ENCODE measurements at places on chromosomes 5 and 9.

GRCh38 chr5:111172504-111172903 is 51.7 kb upstream of the CAMK4 start:
- DNase-seq, result no peak

DNA sequence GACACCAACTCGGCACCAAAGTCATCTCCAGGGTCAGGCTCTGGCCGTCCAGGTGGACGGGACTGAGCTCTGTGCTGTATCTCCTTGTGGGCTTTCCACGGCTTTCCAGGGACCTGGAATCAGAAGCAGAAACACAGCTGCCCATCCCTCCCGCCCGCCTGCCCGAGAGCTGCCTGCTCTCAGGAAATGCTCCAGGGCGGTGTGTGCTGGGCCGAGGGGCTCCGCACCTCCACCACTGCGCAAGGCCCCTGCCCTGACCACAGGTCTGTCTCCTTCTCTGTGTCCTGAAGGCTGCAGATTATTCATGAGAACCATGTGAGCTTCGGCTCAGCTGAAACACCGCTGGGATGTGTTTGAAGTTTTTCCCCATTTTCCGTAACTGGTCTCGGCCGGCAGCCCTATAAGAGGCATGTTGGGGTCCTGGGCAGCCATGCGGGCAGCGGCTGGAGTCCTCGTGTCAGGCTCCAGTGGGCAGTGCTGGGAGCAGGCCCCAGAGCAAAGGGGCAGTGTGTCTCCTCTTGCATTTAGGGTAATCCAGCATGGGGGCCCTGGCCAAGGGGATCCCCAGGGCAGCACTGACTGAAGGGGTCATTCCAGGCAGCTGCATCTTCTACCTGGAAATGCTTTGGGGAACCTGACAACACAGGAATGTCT is 22.8 kb downstream of the NKD2 start:
- no peak for DNase-seq

GRCh38 chr5:78806544-78806943 is 158.0 kb upstream of the LHFPL2 start:
- DNase-seq, result peak; percentile 86

DNA sequence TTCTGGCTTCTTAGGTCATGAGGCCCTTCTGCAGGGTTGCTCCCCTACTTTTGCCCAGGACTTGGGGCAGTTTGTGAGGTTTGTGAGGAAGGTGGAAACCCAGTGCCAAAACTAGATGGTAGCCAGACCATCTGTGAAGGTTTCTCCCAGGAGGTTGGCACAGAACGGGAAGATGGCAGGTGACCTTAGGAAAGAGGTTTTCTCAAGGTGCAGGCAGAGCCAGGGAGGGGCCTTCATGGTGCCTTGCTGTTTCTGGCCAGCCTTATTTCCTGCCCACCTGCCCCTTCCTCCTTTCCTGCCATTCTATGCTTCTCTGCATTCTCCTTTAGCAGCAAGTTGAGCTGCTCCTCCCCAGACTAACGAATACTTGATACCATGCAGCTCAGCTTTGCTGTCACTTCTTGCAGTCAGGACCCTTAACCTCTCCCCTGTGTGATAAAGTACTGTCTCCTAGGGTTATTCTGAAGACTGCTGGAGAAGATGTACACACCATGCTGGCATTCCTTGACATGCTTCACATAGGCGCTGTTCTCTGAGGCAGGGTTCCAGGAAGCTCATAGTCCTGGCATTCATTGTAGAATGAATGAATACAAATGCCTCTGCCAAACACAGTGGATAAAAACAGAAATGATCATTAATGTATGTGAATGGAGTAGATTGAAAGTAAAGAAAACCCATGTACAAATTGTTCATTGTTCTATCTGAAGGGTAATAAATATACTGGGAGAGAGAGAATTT is 154.3 kb downstream of the KDM4C start:
- peak; percentile 44 for DNase-seq

GRCh38 chr5:55227664-55228430 is 732 bp upstream of the MCIDAS start:
- no peak for DNase-seq

DNA sequence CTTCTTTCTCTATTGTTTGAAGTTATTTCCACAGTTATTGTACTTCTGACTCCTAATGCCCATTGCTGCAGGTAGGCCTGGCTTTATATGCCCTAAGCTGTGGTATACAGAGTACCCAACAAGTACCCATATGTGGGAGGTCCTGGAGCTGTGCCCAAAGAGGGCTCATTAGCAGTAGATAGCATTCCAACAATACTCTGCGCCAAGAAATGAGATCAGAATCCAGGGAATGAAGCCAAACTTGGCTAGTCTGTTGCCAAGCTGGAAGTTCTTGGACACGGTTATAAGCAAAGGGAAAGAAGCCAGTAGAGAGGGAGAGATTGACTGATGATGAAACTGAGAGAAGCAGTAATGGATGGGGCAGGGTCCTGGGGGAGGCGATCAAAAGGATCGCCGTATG is 29.7 kb upstream of the FAM169A start:
- peak; percentile 49 for DNase-seq

DNA sequence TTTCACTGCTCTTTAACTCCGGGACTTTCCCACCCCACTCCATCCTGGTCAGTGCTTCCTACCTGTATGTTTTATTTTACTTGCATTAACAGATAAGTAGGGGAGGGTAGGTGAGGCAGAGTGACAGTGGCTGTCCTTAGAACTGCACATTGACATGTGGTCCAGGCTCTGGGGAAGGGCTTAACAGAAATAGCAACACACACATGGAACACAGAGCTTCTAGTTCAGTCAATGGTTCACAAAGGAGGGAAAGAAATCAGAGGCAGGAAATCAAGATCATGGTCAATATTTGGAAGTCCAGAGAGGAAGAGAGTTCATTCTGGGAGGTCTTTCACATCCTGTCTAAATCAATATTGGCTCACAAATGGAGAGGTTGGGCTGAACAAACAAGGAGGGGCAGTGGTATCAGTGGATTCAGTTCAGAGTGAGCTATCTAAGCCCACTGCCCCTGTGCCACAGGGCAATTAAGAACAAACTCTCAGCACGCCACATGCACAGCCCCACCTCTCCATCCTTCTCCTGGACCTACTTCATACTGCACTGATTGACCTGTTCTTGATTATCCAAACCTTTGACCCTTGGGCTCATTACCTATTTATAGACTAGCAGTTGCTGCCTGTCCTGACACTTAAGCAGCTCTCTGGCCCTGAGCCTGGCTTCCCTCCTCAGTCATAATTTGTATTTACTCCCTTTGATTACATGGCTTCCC is 6.2 kb upstream of the VPS13A start:
- DNase-seq, result no peak

DNA sequence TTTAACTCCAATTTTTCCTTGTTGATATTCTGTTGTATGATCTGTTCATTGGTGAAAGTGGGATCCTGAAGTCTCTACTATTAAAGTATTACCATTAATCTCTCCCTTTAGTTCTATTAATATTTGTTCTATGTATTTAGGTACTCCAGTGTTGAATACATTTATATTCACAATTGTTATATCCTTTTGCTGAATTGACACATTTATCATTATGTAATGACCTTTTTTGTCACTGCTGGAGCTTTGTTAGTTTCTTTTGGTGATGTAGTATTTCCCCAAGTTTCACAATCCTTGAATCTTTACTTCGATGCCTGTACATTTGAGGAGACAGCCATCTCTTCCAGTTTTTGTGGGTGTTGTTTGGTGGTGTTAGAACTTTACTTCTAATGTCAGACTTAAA is 53.7 kb upstream of the PPP3R2 start:
- DNase-seq, result no peak

GRCh38 chr5:73763300-73764032 is 137.5 kb downstream of the ARHGEF28 start:
- peak; percentile 69 for DNase-seq

GRCh38 chr9:94829380-94830070 is 103.0 kb downstream of the AOPEP start:
- no peak for DNase-seq

- DNase-seq, result no peak
These were observed 524.1 kb upstream of the MEF2C start for GRCh38 chr5:89407054-89407453.

GRCh38 chr5:55231029-55231918 is 2.1 kb downstream of the CCNO start:
- DNase-seq, result peak; percentile 58

GRCh38 chr9:86885232-86885631 is 62.1 kb downstream of the GAS1 start:
- no peak for DNase-seq

GRCh38 chr5:124461941-124462340 is 284.5 kb downstream of the ZNF608 start:
- DNase-seq, result no peak

DNA sequence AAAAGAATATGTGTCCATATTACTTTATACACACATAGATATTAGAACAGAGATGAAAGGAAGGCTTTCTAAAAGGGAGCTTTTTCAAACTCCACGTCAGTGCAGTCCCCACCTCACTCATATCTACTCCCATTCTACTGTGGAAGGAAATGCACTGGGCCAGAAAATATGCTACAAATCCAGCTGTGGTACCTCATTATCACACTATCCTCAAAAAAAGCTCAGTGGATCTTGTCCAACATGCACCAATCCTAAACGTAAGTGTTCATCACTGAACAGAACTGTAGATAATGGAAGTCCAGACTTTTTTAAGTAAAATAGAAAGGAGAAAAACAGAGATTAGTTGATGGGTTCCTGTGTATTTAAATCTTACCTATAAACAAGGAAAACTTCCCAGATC is 27.9 kb downstream of the TRPM6 start:
- DNase-seq, result no peak

DNA sequence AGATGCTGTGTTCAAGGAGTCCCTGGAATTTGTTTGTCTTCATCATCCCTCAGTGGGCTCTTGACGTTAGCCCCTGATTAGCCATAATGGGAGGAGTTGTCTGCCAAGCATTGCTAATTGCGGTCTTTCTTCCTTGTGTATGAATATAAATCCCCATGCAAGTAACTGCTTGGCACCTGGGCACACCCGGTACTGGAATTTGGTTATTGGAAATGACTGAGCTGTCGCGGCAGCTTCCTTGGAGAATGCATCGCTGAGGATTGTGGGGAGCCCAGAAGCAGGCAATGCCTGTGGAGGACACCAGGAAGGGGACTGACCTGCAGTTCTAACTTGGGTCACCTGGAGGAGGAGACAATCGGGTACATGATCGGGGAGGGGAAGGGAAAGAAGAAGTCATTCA is 53.3 kb upstream of the CTSL start:
- no peak for DNase-seq

DNA sequence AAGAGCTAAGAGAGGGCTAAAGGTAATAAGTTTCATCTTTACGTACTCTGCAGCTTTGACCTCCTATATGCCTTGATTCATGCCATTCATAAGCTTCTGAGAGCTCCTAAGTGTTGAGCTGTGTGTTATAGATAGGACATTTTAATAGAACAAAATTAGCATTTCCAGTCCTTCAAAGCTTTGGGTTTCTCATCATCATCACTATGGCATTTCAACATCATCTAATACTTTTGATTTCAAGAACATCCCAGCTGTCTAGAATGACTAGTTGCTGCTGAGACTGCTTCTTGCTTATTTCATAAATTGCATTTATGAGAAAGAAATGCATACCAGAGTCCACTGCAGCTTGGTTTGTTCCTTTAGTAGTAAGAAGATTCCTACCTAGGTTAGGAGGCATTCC is 201.7 kb downstream of the SGCD start:
- peak; percentile 6 for DNase-seq

DNA sequence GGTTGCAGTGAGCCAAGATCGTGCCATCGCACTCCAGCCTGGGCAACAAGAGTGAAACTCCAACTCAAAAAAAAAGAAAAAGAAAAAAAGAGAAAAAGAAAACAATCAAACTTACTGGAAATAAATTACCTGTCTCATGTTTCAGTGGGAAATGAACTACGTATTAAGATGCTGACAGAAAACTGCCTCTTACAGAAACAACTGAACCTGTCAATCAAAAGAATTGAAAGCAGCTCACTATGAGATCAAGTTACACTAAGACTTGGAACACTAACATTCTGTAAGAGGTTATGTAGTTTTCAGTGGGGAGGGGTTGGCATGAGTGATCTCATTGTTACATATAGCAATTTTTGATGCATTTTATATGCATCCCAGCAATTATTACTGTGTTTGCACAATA is 64.4 kb upstream of the SPATA31E1 start:
- DNase-seq, result no peak

- DNase-seq, result no peak
These were observed 61.6 kb upstream of the SARDH start for GRCh38 chr9:133799716-133800115.

GRCh38 chr9:130043654-130044623 is 950 bp upstream of the FNBP1 start:
- DNase-seq, result peak; percentile 57

GRCh38 chr9:72856972-72857623 is 95.8 kb downstream of the ALDH1A1 start:
- DNase-seq, result peak; percentile 86

Measured in foreskin fibroblast (primary cell).